Activated CD4-positive, CD25-positive, alpha-beta regulatory T cell (primary cell): ENCODE measurements at places on chromosomes 7 and 10.

DNA sequence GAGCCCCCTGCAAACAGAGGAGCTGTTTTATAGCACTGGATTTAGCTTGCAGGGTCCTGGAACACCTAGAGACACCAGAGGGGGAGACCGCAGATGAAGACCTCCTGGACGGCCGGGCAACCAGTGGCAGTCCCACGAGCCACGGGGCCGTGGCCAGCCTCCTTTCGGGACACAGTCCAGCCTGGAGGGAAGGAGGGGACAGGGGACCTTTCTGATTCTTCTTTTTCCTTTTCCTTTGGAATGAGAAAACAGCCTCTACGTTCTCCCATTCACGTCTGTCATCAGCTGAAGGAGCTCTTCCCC, 35.4 kb upstream of the FAM20C start:
- DNase-seq: no peak

DNA sequence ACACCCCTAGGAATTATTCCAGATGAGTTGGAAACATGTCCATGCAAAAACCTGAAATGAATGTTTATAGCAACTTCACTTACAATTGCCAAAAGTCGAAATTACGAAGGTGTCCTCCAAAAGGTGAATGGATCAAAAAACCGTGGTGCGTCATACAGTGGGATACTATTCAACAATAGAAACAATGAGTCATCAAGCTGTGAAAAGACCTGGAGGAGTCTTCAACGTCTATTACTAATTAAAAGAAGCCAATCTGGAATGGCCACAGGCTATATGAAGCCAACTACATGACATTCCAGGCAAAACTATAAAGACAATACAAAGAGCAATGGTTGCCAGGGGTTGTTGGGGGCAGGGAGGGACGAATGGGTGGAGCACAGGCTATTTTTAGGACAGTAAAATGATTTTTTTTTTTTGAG, 12.6 kb upstream of the PPP2R2D start:
- no peak for DNase-seq

DNA sequence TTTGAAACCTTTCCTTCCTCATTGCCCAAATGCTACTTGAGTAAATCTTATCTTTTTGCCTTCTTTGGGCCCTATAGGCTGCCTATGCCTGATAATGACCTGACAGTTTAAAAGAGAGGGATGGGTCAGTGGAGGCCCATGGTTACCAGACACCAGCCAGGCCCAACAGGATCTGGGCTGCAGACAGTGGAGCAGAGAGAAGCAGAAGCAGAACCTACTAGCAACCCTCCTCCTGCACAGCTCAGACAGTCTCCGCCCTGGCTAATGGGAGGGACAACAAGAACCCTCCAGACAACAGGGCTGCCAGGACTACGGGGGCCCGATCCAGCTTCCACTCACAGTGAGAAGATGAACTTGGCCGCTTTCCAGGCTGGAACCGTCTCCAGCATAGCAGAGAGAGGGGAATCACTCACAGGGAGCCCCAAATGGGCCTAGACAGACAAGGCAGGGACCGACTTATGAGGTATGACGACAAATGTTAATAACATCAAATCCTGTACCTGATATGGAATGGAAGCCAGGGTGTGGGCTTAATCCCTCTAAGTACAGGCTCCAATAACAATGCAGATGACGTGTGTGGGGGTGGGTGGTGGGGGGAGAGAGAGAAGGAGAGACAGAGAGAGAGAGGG, 31.7 kb upstream of the DGKI start:
- no peak for DNase-seq

- no peak for DNase-seq
Measured at GRCh38 chr7:137146552-137147337, 196.8 kb downstream of the PTN start.

- DNase-seq: no peak
Measured at GRCh38 chr7:101537205-101537604, 91.9 kb downstream of the MYL10 start.
